ENCODE measurements at places on chromosomes 5 and 9. TPM values are rescaled to one million over a fixed set of nuclear protein-coding genes. Genes with fewer than 3 reads are reported as not detected.

The NUTM2F gene
- polyA plus RNA-seq, result not detected

GRCh38 chr9:35599763-35600604, 5.1 kb upstream of the TESK1 start:
- no peak for DNase-seq

- no peak for DNase-seq
These were observed 226.2 kb upstream of the SMC2 start for GRCh38 chr9:103867886-103868285.

GRCh38 chr9:27065288-27065687, 43.7 kb upstream of the TEK start:
- DNase-seq, result no peak

DNA sequence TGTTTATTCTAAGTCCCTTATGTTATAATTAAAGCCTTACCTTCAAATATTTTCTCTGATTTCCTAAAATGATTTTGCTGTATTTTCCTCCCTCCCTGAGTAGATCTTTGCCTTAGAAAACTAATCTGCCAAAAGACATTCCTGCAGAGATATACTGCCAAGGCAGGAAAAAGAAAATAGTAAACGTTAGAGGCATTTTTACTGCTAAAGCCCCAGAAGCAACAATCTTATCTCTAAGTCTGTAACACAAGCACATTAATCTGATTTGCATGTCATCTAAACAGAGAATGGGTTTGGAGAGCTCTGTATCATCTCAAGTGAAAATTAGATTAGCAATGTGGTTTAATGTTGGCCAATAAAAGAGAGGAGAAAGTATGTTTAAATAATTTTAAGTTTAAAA, 847.7 kb downstream of the MAT2B start:
- peak; percentile 39 for DNase-seq

GRCh38 chr9:95877984-95878383, 2.5 kb downstream of the ERCC6L2 start:
- DNase-seq, result no peak

The C5orf52 gene
- not detected for polyA plus RNA-seq

The RNF38 gene
- polyA plus RNA-seq, result 9.5 TPM

The CCL21 gene
- polyA plus RNA-seq, result not detected

The PCDHGB5 gene
- 0.15 TPM for polyA plus RNA-seq

DNA sequence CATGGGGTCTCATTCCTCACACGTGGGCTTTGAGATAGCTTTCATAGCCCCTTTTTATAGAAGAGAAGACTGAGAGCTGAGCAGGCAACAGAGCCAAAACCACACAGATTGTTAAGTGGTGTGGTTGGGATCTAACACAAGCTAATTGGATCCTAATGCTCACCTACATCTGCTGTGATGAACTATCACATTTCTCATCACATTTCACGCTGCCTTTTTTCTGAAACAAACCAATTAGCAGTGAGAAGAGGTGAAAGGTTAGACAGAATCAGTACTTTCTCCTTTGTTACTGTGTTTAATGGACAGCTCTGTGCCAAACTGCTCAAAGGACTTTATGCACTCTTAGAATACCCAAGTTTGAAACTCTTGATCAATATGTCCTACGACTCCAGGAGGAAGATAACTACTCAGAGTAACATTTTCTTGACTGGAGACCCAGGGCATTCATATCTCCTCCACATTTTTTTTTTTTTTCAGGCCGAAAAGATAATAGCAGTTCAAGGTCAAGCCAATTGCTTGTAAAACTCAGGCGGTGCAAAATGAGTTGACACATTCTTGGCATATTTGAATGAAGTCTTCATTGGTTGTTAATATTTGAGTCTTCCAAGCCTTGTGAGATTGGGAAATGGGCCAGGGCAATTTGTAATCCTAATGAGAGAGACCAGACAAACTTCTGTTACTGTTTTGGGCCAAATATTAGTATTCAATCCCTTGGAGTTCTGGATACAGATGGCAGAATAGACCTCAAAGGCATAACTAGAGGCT, 138.4 kb downstream of the KCTD16 start:
- no peak for DNase-seq

- no peak for DNase-seq
These were observed 8.8 kb upstream of the OTULINL start for GRCh38 chr5:14572836-14573235.

The PHF24 gene
- not detected for polyA plus RNA-seq
